Activated gamma-delta T cell (primary cell): ENCODE measurements at places on chromosomes 3 and 15.

- no peak for DNase-seq
Measured at GRCh38 chr3:46938118-46938517, 38.4 kb downstream of the CCDC12 start.

DNA sequence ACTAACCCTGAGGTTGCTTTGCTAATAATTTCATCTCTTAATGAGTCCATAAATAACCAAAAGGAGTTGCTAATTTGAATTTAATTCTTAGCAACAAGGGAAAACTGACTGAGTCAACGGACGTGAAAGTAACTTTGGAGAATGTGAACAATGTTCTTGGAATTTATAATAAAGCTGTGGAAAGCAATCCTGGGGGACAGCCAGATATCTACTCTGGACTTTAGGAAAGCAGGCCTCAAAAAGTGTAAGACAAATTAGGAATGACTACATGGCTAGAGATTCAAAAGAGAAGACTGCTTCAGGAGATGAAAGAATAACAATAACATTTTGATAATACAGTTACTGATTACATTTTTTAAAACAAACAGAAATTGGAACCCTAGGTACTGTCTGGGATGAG is 318.4 kb upstream of the COL8A1 start:
- DNase-seq: no peak

DNA sequence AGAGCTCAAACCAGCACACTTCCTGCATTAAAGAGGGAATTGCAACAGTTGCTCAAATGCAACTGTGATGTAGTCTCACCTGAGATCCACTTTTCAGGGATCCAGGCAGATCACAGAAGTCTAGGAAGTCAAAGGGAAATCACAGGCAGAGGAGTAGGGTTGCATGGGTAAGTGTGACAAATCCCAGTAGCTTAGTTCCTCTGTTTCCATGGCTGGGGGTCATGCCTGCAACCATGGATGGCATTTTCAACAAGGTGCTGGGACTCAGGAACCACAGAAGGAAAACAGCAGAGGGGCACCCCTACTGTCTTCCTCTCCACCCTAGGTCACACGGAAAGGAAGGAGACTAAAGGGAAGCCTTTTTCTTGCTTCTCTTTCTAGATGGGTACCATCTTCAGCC is 36.5 kb upstream of the ARNT2 start:
- DNase-seq: no peak

GRCh38 chr15:100835636-100836035 is 44.0 kb upstream of the ALDH1A3 start:
- no peak for DNase-seq

DNA sequence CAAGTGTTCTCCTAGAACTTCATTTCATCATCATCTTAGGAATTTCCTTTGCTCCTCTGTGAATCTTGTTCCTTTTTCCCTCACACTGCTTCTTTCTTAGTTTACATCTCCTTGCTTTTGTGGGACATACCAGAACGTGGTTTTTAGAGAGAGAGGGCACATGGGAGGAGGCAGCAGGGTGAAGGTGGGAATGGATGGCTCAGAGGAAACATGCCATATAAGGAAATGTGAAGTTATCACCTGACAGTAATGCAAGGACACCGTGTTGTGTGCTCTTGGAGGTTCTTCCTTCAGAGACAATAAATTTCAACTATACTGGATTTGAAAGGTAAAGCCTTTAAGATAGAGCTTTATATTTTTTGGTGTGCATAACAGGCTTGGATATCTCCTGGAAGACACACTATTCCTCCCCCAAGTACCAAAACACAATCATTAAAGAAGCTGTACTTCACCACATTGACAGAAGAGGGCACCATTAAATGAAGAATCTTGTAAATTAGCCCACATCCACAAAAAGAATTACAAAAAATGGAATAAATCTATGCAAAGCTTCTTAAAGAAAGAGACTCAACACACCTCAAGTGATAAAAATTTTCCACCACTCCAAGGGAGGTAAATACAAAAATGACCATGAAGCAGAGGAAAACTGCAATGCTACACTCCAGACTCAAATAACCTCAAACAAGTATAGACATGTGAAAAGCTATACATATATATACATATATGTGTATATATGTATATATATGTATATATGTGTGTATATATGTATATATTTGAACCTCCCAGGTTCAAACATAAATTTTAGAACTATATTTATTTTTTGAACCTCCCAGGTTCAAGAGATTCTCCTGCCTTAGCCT is 26.1 kb downstream of the RPL39L start:
- DNase-seq: no peak

- no peak for DNase-seq
Measured at GRCh38 chr3:113546414-113546893, 14.1 kb downstream of the SIDT1 start.

DNA sequence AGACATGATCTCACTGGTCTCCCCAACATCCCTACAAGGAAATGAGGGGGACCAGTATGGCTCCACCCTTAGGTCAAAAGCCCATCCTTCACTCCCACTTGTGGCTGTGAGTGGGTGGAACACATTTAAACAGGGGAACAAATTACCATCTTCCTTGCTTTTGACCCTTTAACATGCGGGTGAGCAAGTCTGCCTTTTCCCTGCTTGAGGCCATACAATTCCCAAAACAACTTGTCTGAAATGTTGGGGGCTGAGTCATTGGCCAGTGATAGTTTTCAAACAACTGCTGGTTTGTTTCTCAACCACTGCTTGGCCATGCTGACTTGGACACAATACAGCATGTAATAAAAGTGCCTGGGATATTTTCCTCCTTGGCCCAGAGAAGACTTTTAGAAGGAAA is 39.6 kb downstream of the COL8A1 start:
- DNase-seq: no peak

GRCh38 chr15:97479957-97480356 is 480.5 kb upstream of the ARRDC4 start:
- no peak for DNase-seq
